Activated gamma-delta T cell treated with Interleukin-2 at 50 U/mL for 16 hours (primary cell): ENCODE measurements at places on chromosomes 2 and 18.

DNA sequence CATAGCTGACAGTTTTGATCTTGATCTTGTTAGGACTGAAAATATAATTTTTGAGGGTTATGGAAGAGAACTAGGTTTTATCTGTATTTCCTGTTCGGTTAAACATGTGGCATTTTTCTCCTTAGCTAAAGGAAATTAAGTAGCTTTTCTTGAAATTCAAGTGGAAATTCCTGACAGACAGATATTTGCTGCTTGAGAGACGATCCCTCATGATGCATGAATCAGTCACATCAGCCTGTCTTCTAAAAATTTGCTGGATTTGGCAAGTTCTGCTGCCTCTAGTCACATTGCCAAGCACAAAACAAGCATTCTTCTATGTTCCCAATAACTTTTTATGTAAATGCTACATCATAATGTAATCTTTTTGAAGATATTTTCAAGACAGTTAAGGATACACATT, 201.8 kb upstream of the ATP5MC3 start:
- DNase-seq: no peak

- peak; percentile 82 for DNase-seq
Measured at GRCh38 chr18:3451183-3451988, 1.4 kb downstream of the TGIF1 start.

- DNase-seq: no peak
Measured at GRCh38 chr2:134555411-134555810, 163.4 kb downstream of the TMEM163 start.

GRCh38 chr2:10405448-10405847, 42.7 kb downstream of the ODC1 start:
- no peak for DNase-seq

DNA sequence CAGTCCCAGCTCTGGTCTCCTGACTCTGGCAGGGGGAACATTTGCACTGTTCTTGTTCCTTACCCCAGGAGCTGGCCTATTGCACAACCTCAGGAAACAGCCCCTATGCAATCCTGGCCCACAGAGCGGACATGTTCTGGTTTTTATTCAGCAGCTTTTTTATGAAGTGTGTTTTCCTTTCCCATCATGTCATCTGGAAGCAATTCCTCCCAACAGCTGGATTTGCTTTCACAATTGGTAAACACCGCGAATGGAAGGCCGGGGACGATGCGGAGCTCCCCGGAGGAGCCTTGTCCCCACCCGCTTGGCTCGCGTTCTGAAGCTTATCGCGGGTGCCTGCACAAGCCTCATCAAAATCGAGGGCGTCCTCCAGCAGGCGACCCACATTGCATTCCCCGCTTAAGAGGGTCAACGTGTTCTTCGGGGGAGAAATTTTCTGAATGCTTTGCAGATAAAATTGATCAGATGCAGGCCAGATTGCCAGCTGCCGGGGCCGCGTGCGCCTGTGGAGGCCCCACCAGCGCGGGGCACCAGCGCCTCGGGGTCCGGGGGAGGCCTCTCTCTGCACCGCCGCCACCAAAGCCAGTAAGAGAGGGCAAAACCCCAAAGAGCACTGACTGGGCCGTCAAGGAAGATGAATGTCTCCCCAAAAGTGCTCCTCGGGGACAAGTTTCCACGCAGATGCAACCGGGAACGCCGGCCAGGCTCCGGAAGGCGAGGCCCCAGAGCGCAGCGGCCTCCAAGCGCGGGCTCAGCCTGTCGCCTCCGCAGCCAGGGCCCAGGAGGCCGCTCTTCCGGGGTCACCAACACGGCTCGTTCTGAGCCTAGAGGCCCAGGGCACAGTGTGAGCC, 60.3 kb upstream of the SP3 start:
- no peak for DNase-seq

GRCh38 chr18:7562491-7562890, 4.6 kb upstream of the PTPRM start:
- no peak for DNase-seq

GRCh38 chr18:76660571-76661192, 161.7 kb upstream of the ZNF236 start:
- no peak for DNase-seq

- DNase-seq: no peak
Measured at GRCh38 chr18:44685296-44685695, 4.6 kb downstream of the SETBP1 start.

- no peak for DNase-seq
Measured at GRCh38 chr2:127991742-127992141, 36.1 kb downstream of the SAP130 start.

DNA sequence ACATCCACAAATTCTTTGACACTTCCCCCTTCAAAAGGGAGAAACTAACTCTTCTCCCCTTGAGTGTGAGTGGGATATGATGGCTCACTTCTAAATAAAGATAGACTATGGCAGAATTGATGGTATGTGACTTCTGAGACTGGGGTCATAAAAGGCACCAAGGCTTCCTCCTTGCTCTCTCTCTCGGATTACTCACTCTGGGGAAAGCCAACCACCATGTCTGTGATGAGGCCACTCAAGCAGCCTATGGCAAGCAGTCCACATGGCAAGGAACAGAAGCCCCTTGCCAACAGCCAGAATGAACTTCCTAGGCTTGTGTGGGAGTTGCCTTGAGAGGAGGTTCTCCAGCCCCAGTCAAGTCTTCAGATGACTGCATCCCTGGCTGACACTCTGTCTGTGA, 43.6 kb downstream of the KIAA2012 start:
- no peak for DNase-seq

DNA sequence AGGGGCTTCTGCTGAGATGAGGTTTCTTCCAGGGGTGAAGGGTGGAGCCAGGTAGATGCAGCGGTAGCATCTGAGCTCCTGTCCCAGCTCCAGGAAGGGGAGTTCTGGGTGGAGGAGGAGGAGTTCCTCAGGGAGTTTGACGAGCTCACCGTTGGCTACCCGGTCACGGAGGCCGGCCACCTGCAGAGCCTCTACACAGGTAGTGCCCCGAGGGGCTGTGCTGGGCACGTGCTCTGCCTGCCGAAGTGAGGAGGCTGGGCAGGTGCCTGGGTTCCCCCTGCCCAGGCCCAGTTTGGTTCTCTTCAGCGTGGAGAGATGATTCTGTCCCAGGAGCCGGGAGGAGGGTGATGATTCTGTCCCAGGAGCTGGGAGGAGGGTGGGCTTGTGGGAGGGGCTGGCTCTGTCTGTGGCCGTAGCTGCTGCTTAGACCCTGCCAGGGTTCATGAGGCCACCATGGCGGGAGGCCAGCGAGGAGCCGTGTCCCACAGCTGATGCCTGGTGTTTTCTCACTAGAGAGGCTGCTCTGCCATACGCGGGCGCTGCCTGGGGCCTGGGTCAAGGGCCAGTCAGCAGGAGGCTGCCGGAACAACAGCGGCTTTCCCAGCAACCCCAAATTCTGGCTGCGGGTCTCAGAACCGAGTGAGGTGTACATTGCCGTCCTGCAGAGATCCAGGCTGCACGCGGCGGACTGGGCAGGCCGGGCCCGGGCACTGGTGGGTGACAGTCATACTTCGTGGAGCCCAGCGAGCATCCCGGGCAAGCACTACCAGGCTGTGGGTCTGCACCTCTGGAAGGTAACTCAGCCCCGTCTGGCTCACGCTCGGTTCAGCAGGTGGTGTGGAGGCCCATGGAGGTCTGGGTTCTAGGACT, 8.2 kb downstream of the CAPN10 start:
- no peak for DNase-seq

- no peak for DNase-seq
Measured at GRCh38 chr2:225173909-225174308, 131.6 kb upstream of the DOCK10 start.

- no peak for DNase-seq
Measured at GRCh38 chr2:38797250-38797676, 19.3 kb downstream of the GEMIN6 start.

DNA sequence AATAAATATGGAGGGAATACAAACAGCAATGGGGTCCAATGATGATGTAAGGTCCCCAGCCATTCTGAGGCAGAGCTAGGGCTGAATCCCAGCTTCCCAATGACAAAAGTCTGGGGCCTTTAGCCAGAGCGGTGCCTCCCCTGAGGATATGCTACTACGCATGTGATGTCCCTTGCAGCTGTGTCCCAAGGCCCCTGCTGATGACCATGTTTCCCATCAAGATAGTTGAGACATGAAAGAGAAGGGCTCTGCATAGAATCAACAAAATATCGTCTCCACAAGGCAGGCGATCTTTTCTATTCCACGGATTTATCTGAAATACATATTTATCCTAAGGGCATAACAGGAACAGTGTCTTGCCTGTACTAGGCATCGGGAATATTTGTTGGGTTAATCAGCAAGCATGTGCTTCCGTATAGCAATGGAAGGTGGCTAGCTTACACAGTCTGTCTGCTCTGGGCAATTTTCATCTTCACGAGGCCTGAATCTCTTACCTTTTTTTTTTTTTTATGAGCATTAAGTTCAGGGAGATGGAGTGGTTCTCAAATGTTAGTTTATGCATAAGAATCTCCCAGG, 284.6 kb downstream of the CNTNAP5 start:
- DNase-seq: no peak

GRCh38 chr2:203097735-203098134, 83.1 kb downstream of the NBEAL1 start:
- no peak for DNase-seq

- DNase-seq: no peak
Measured at GRCh38 chr2:36963106-36963505, 3.2 kb downstream of the STRN start.

GRCh38 chr2:173568054-173568453, 213.4 kb downstream of the CDCA7 start:
- no peak for DNase-seq

GRCh38 chr2:140178234-140178633, 1398.0 kb upstream of the NXPH2 start:
- no peak for DNase-seq

- no peak for DNase-seq
Measured at GRCh38 chr18:2825613-2826175, 21.1 kb upstream of the EMILIN2 start.

DNA sequence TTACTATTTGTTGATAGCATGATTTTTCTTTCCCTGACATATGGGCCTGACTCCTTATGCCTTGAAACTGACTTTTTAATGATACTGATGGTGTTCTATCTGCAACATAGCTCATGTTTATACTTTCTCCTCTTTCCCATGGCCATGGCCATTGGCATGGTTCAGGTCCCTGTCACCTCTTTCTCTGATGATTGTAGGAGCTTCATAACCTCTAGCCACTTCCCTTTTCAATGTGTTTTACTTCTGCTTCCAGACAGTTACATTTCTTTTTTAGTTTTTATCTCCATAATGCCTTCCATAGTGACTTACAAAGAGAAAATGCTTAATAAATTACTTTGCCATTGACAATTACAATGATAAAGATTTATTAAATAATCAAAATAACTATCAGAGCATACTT, 177.9 kb upstream of the SETBP1 start:
- no peak for DNase-seq

- no peak for DNase-seq
Measured at GRCh38 chr2:12579018-12579417, 137.7 kb upstream of the TRIB2 start.

- no peak for DNase-seq
Measured at GRCh38 chr2:3633982-3634595, 23.9 kb upstream of the ALLC start.

DNA sequence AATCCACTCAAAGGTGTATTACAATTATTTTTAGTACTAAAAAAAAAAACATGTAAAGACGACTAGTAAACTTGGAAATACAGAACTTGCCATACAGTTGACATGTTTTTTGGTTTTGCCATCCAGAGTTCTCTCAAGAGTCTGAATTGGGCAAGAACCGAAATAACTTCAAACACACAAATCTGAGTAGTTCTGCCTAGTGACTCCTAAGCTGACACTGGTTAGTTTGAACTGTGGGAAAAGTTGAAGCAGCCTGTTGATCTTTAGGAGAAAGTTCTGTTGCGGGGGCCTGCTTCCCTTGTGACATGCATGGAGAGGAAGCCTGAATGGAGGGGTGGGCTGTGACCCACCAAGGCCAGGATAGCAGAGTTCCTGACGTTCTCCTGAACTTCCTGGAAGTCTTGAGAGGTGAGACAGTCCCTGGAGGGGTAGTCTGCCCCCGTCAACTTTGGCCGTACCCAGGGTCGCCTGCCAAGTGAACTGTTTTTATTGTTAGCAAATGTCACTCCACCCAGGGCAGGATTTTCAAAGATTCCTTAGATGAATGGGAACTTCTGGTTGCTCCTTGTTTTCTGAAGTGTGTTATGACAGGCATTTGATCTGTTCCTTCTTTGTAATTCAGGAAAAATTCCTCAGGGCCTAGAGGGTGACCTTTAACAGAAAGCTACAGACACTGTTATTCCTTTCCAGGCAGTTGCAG, 85.6 kb upstream of the SPTBN1 start:
- DNase-seq: no peak

GRCh38 chr2:62364791-62365528, 141.0 kb downstream of the TMEM17 start:
- no peak for DNase-seq

GRCh38 chr18:56884511-56884910, 233.4 kb downstream of the WDR7 start:
- no peak for DNase-seq

DNA sequence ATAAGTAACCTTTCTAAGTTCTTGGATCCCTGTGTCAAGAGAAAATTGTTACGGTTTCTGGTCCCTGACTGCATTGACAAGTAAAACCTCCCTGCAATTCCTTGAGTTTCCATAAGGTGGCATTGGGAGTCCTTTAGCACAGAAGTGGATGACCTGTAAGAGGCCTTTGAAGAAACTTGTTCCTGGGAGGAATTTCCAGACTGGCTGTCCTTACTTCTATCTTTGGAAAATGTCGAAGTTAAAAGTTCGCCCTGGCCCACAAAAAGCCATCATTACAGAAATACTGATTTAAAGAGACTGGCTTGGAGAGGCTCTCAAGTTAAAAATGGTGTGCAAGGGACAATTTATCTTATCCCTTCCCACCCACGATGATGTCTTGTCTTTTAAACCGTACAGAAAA, 218.4 kb downstream of the CDH20 start:
- no peak for DNase-seq

DNA sequence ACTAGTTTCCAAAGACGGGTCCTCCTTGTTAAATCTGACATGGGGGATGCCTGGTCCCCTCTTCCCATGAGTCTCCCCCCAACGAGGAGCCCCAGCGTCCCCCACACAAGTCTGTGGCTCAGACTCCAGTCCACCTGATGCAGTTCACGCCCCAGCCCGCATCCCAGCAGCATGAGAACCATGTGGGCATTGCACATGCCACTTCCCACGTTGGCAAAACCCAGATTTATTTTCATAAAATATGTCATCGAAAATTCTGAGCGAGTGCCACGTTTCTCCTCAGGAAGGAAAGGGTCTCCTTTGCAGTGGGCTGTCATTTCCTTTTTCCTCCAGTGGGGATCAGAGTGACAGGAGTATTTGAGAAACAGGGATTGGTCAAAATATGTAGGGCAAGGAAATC, 45.7 kb upstream of the TPO start:
- DNase-seq: no peak

DNA sequence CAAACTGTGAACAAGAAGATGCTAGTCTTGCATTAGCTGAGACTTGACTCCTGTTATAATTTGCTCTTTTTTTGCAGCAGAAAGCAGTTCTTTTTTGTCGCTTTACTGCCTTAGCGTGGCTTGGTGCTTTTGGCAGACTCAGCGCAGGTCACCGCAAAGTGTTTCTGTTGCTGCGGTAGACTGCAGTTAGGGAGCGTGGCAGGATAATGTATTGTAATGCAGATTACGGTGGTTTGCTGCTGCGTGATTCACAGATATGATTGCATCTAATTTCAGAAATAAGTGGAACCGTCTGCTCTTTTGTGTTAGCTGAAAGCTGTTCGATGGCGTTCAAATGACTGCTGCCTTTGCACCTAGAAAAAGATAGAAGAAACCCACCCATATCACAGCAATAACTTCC, 131.6 kb upstream of the SATB2 start:
- DNase-seq: no peak
